ENCODE measurements at places on chromosomes 11 and 22.

- no peak for ATAC-seq
These were observed 19.9 kb upstream of the BBOX1 start for GRCh38 chr11:27020751-27021150.

GRCh38 chr11:57294225-57295131 lies 30.3 kb downstream of the TNKS1BP1 start:
- peak; percentile 66 for ATAC-seq

GRCh38 chr11:2303627-2304505 lies 2.1 kb downstream of the TSPAN32 start:
- no peak for ATAC-seq

- no peak for ATAC-seq
These were observed 590.7 kb downstream of the TBC1D22A start for GRCh38 chr22:47352920-47353700.

DNA sequence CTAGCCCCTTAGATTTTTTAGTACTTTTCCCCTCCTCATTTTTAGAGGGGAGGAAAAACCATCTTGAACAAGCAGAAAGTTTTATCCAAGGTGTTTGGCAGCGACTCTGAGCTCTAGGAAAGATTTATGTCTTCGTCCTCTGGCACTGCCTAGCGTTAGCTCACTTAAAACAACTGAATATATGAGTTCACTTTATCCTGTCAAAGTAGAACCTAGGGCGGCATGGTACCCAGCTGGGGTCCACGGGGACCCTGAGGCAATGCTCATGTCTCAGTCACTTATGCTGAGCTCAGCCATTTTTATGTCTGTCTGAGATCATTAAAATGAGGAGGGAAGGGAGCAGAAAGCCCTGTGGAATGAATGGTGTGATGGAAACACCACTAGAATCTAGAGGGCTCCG lies 14.2 kb upstream of the VSIG10L2 start:
- no peak for ATAC-seq

- ATAC-seq, result peak; percentile 74
These were observed 162.7 kb upstream of the SORL1-AS1 start for GRCh38 chr11:121615501-121615900.

DNA sequence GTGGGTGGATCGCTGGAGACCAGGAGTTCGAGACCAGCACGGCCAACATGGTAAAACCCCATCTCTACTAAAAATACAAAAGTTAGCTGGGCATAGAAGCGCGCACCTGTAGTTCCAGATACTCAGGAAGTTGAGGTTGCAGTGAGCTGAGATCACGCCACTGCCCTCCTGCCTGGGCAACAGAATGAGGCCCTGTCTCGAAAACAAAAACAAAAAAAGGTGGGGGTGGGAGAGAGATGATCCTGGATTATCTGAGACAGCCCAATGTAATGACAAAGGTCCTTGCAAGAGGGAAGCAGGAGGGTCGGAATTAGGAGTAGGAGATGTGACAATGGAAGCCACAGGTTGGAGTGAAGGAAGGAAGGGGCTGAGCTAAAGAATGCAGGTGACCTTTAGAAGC lies 87.6 kb upstream of the APOA1 start:
- ATAC-seq, result no peak

DNA sequence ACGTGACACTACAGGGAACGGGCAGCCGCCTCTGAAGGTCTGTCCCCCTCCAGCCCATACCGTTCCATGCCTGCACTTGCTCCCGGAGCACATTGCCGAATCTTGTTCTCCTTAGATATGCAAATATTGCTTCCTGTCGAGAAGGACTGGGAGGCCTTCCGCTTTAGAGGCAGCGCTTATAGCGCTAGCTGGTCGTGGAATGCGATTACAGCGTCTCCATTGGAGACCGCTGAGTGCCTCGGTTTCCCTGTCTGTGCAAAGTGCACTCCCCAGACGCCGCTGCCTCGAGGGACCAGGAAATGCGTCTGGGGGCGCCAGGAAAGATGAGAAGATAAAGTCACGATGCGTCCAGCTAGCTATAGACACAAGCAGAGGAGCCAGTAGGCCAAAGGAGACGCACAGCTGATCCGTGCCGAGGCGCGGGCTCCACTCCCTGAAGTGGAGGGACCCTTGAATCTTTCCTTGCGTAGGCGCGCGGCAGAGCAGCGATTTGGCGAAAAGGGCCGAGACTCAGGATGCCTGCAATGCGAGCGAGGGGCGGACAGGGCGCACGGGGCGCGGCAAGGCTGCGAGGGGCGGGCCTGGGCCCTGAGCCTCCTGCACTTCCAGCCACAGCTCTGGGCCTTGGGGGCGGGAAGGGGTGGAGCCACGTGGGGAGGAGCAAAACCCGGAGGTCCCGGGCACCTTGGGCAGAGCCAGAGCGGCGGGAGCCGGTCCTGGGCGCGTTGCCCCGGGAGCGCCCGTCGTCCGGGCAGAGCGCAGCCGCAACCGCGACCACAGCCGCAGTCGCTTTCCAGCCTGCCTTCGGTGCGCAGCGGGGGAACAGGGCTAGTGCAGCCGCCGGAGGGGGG lies at the start of gene RASSF10:
RASSF10 (plus strand) TSS at position 692 of the 851 bp plus-strand sequence. CDS start 261 bp downstream, outside the sequence.
- peak; percentile 81 for ATAC-seq

- no peak for ATAC-seq
These were observed 259.1 kb upstream of the PLET1 start for GRCh38 chr11:112519751-112520150.

DNA sequence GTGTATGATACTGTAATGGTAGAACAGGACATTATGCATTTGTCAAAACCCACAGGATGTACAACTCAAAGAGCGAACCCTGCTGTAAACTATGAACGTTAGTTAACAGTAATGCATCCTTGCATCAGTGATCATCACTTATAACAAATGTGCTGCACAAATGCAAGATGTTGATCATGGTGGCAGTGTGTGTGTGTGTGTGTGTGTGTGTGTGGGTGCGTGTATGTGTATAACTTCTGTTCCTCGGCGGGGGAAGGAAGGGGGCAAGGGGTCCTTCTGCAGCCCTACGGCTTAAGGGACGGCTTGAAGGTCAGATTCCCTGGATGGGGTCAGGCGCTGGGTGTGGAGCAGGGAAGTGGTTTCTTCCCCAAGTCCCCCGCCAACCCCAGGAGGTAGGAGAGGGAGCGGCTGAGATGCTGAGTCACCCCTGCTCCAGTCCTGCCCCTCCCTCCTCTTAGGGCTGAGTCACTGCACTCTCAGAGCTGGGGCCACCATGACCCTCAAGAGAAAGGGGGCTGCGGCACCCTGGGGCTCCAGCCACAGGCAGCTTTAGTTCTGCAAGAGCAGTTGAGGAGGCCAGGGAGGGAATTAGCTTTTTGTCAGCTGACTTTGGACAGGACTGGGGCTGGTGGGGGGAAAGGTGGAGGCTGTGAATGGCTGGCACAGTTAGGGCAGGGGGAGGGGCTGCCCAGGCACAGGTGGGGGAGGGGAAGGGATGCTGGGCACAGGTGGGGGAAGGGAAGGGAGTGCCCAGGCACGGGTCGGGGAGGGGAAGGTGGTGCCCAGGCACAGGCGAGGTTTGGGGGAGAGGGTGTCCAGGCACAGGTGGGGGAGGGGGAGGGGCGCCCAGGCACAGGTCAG lies 8.8 kb upstream of the CTSD start:
- peak; percentile 98 for ATAC-seq

GRCh38 chr11:10298342-10298741 lies 4.3 kb upstream of the SBF2 start:
- ATAC-seq, result no peak

GRCh38 chr11:77086521-77087472 lies 15.8 kb upstream of the OMP start:
- ATAC-seq, result no peak

DNA sequence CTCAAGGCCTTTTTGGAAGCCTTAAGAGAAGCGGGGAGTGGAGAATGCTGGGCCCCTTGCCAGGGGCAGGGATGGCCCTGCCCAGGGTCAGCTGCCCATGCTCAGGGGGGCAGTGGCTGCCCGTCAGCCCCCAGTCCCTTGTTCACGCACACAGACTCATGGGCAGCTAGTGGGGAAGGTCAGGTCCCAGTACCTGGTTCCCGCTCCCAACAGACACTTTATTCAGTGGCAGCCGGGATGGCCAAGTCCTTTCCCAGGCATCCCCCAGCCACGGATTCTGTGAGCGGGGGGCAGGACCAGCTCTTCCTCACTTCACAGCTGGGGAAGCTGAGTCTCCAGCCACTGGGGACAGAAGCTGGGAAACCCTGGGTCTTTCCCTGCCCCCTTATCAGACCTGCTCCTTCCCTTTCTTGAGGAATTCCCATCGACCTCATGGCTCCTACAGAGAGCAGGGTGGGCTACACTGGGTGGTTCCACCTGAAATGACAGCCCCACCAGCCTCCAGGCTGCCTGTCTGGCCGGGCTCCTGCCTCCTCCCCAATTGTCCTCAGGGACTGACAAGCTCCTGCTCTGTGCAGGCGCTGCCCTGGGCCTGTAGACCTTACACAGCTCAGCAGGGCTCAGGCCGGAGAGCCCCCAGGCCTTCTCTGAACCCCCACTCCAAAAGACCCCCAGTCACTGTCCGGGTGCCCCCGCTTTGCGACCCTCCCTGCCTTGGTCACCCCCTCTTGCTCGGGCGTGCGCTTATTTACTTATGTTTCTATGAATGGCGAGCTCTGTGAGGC lies 61.0 kb upstream of the FGF3 start:
- no peak for ATAC-seq

Measured in SK-N-SH treated with all-trans-retinoic acid at 6 μM for 48 hours (cell line).